Stimulated activated naive CD4-positive, alpha-beta T cell treated with Interleukin-2 at 50 U/mL for 16 hours (primary cell): ENCODE measurements at places on chromosomes 4 and X.
A peak's percentile ranks its signal among the peaks of the same experiment; 100 is the strongest.

DNA sequence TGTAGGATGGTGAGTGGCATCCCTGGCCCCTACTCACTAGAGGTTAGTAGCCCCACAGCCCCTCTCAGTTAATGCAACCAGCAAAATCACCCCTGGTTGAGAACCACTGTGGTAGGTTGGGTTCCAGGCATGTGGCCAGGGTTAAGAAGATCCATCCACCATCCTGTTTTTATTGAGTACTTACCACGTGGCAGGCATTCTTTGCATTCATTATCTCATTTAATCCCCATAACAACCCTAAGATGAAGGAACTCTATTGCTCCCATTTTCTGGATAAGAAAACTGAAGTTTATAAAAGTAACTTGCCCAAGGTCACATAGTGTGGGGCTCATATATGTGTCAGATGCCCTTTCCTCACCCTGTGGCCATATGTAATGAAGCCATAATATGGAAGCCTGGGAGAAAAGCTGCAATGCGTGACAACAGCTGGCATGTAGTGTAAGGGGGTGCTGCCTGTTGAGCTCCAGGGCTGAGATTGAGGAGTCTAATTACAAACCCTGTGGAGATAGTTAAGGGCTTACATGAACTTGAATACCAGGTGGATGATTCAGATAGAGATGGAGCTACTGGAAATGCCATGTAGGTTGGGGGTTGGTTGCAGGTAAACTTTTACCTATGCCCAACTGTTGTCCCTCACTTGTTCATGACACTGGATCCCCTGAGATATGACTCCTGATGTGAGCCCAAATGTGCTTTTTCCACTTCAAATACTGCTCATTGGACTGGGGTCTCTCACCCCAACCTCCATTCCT is 100.2 kb upstream of the PGRMC2 start:
- no peak for DNase-seq

- DNase-seq, result no peak
Measured at GRCh38 chr4:119040694-119041185, 94.9 kb upstream of the MYOZ2 start.

DNA sequence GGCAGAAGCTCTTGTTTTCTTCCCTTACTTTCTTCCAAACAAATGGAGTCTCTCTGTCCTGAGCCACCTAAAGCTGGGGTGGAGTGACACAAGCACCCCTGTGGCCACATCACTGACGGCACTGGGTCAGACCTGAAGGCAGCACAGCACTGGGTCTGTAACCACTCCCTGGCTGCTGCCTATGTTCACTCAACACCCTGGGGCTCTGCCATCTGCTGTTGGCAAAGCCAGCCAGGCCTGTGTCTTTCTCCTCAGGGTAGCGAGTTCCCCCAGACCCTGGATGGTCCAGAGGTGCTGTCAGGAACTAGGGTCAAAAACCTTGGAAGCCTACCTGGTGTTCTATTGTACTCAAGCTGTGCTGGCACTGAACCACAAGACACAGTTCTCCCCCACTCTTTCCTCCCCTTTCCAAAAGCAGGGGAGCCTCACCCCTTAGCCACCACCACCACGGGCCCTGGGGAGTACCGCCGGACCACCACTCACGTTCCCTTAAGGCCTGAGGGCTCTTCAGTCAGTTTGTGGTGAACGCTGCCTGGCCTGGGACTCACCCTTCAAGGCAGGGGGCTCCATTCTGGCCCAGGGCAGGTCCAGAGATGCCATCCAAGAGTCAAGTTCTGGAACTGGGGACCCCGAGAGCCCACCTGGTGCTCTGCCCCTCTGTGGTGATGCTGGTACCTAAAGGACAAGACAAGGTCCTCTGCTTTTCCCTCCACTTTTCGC is 31.5 kb downstream of the TMEM271 start:
- no peak for DNase-seq

GRCh38 chr4:146379744-146380143 is 142.0 kb downstream of the SLC10A7 start:
- DNase-seq, result no peak

- no peak for DNase-seq
Measured at GRCh38 chr4:7103607-7104365, 35.9 kb upstream of the GRPEL1 start.

GRCh38 chrX:136662104-136662503 is 14.1 kb downstream of the CD40LG start:
- no peak for DNase-seq

DNA sequence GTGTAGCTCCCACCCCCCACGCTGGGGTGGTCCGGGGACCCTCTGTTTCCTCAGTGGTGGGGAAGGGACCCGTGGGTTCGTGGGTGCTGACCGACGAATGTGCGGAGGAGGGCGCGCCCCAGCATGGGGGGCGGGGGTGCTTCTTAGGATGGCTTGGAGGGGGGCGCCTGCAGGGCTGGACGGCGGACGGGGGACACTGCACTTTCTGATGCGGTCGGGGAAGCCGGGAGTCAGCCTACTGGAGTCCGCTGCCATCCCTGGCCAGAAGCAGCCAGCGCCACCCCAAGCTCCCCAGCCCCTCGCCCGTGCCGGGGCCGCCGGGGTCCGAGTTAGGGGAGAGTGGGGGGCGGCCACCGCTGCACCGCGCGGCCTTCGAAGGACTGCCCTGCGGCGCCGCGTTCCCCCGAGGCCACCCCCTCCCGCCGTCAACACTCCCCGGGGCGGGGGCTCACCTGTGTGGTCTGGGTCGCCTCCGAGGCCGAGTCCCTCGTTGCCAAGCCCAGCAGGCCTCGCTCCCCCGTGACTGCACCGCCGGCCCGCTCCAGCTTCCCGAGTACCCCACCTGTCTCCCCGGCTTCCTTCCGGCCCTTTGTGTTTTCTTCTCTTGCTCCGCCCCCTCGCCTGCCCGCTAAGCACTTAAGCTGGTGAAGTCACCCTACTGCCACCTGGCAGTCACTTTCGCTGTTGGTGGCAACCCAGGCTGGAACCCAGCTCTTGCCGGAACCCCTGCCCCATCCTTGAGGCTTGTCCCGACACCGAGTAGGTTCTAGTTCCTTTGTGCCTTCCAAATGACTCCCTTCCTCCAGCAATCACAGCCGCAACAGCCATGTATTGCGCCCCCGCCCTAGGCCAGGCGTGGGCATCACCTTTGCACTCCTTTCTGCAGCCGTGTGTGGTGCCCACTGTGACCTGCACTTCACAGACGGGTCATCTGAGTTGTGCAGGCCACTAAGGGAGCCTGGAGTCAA is at the start of gene OCIAD2:
Gene OCIAD2, minus strand, starts transcription at position 569 of the 968 bp plus-strand sequence. CDS start 2,225 bp downstream, outside the sequence.
- peak; percentile 79 for DNase-seq

DNA sequence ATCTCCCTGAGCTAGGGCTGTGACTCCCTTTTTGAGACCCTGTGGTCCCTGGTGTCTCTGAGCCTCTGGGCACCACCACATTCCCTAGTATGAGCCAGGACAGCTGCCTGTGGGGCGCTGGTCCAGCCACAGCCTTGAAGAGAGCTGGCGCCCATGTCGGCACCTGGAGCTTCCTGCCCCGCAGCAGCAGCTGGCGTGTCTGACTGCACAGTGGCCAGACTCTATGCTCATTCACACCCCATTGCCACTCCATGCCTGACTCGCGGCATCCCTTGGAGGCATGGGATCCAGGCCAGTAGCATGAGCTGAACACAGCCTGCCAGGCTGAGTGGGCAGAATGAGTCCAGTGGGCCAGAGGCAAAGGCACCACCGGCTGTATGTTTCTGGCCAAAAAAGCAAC is 8.3 kb upstream of the SPP1 start:
- no peak for DNase-seq

- DNase-seq, result no peak
Measured at GRCh38 chr4:72055566-72055965, 23.8 kb downstream of the NPFFR2 start.

DNA sequence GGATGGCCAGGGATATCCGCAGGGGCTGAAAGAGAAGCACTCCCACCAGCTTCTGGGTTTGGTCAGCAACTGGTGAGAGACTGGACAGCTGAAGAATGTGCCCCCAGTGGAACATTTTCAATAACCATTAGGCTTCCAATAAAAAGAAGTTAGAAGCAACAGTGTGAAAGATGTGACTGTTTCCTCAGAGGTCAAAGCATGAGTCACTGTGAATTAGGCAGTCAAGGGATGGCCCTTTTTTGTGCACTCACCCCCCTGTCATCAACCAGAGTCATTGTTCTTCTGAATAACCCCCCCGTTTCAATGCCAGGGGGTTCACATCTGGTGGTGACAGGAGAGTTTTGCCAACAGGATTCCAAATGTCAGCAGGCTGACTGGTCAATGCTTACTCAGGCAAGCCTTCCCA is 74.6 kb upstream of the SH3RF1 start:
- no peak for DNase-seq

DNA sequence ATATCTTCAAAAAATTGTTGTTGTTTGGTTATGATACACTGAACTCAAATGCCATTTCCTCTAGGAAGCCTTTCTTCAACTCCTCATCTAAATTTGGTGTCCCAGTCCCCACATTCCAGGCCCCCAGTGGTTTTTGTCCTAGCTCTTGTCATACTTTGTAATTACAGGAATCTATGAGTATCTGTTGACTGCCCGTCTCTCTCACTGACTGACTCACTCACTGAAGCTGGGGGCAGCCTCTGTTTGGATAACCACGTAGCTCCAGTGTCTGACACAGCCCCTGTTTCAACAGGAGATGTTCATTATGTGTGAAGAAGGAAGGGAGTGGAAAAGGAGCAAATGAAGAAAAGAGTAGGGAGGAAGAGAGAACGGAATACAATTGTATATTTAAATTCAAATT is 284.1 kb upstream of the TENM3 start:
- DNase-seq, result no peak

DNA sequence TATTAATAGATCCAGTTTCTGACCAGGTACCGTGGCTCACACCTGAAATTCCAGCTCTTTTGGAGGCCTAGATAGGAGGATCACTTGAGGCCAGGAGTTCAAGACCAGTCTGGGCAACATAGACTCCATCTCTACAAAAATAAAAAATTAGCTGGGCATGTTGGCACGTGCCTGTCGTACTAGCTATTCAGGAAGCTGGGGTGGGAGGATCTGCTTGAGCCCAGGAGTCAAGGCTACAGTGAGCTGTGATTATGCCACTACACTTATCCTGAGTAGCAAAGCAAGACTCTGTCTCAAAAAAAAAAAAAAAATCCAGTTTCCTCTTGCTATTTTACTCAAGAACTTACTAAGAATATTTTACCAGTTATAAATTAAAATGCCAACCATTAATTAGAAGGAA is 91.7 kb downstream of the SLC10A6 start:
- DNase-seq, result no peak

GRCh38 chrX:40285876-40286275 is 188.1 kb upstream of the BCOR start:
- DNase-seq, result no peak

DNA sequence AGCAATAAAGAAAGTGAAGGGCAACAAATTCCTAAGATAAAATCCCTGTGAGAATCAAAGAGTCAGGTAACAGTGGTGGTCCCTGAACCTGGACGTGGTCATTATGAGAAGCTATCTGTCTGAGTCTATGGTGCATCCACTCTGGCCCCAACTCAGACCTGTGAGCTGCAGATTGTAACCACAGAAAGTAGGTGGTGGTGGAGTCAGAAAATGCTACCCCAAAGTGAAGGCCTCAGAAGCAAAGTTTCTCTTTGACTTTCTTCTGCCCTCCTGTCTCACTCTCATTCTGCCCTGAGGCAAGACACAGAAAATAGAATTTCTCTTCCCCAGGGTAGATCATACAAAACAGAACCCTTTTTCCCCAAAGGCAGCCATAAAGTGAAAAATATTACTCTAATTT is 84.1 kb upstream of the NEIL3 start:
- DNase-seq, result no peak

- no peak for DNase-seq
Measured at GRCh38 chrX:129523079-129523911, at the start of gene SMARCA1. TSS of gene SMARCA1 (minus strand) at chrX:129523490. CDS start at chrX:129523370, 120 bp downstream.

GRCh38 chr4:113821856-113822255 is 60.3 kb upstream of the CAMK2D start:
- no peak for DNase-seq

- DNase-seq, result no peak
Measured at GRCh38 chrX:139559383-139560042, 29.0 kb downstream of the F9 start.
